ENCODE measurements at places on chromosomes 7 and 10.

DNA sequence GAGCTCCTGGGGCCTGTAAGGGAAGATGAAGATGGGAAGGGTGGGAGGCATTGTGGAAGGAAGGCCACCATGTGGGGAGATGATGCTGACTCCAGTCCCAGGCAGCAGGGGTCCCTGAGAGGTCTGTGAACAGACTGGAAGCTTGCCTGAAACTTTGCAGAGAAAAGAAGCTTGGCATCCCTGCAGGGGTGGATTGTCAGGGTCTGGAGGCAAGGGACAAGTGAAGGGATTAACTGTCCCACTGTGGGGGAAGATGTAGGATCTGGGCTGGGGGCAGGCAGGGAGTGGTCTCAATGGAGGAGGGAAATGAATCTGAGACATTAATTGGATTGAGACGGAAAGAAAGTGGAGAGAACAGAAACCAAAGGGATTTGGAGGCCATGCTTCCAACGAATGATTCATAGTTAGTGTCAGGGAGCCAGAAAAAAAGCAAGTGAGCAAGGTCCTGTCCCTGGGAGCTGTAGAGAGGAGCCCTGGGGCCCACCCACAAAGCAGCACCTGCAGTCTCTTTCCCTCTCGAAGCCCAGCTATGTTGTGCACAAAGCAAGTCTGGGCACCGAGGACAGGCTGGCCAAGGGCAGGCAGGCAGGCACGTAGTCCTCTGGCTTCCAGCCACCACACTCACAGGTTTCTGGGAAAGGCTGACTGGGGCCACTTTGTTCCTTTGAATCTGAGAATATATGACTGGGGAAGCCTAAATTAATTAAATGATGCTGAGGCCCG is 4.7 kb upstream of the SLC18A3 start:
- DNase-seq, result no peak

- peak; percentile 84 for DNase-seq
These were observed 93.4 kb downstream of the DOCK4 start for GRCh38 chr7:112112822-112113255.

- no peak for DNase-seq
These were observed 9.4 kb upstream of the NRG3 start for GRCh38 chr10:81865581-81865980.

DNA sequence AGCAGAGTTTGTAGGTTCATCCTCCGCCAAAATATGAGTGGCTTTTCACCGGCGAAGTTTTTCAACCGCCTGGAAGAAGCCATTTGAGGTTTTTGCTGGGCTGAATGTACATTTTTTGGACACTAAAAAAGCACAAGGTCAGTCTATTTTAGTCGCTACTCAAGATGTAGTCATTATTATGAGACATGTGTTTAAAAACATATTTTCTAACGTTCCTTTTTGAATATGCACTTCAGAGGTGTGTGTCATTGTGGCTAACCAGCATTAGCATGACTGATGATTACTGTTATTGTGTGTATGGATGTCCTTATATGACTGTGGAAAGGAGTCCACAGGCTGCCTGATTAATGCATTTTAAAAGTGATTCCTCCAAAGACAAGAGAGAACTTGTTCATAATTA is 605.4 kb downstream of the INHBA start:
- peak; percentile 94 for DNase-seq

DNA sequence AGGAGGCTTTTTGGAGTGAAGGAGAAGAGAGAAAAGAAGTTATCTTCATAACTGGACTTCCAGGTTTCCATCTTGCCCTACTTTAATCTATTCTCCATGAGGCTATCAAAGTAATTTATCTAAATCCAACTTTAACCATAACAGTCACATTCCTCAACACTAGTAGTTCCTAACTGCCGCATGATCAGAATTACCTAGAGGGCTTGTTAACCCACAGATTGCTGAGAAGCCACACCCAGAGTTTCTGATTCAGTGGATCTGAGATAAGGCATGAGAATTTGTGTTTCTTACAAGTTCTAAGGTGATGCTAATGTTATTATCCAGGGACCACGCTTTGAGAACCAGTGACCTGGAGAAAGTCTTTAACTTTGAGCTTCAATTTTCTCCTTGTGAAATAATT is 8.3 kb upstream of the COL1A2 start:
- no peak for DNase-seq

DNA sequence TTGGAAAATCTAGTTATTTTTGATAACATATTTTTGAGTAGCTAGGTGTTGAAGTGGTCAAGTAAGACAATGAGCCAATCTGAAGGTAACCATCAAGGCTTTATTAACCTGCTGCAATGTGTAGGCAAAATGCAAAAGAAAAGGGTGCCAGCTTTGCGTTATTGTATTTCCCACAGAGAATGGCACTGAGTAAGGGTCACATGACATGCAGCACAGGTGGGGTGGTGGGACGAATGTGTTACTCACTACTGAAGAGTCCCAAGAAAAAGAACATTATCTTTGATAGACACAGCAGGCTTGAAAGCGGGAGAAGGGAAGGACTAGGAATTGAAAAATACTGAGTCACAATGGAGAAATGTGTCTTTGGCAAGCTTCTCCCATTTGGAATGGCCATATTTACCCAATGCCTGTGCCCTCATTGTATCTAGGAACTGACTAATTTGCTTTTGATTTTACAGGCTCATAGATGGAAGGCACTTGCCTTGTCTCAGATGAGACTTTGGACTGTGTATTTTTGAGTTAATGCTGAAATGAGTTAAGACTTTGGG is 898.6 kb upstream of the POT1 start:
- no peak for DNase-seq

GRCh38 chr7:80721883-80722615 is 83.6 kb downstream of the CD36 start:
- peak; percentile 93 for DNase-seq

- no peak for DNase-seq
These were observed 429.1 kb downstream of the RPS24 start for GRCh38 chr10:78462726-78463228.

GRCh38 chr10:118827053-118827452 is 72.3 kb upstream of the CACUL1 start:
- no peak for DNase-seq

DNA sequence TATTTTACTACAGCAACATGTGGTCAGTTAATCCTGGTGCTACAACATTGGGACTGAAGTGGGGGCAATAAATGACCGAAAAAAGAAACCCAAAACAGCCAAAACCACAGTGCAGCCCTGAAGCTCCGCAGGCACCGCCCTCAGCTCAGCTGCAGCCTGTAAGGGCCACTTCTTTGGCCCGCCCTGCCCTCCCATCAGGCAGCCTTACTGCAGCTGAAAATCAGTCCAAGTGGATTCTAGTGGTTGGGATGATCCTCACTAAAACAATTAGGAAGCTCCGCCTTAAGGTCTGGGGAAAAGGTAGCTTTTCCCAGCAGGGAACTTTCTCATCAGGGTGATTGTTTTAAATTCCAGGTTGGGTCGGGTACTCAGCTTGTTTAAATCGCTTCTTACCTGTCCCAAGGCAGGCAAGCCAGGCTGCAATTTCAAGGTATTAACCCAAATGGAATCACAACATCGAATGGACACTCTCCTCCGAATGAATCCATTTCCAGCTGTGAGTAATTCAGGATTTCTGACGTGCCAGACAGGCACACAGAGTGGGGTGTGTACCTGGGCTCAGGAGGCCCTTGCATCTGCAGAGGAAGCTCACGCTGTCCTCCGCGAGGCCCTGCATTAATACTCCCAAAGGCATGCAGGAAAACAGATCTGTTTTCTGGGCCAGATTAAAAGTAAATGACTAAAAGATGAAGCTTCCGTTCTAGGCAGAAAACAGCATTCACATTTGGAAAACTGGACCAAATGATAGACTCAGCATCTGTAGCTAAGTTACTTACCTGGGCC is 104.3 kb downstream of the CREB5 start:
- no peak for DNase-seq

- no peak for DNase-seq
These were observed 203.2 kb downstream of the ARHGAP12 start for GRCh38 chr10:31725436-31725835.

GRCh38 chr10:6588082-6588481 is 8.0 kb upstream of the PRKCQ start:
- no peak for DNase-seq

- DNase-seq, result peak; percentile 49
These were observed 328.4 kb upstream of the GNAI1 start for GRCh38 chr7:79806161-79806734.

DNA sequence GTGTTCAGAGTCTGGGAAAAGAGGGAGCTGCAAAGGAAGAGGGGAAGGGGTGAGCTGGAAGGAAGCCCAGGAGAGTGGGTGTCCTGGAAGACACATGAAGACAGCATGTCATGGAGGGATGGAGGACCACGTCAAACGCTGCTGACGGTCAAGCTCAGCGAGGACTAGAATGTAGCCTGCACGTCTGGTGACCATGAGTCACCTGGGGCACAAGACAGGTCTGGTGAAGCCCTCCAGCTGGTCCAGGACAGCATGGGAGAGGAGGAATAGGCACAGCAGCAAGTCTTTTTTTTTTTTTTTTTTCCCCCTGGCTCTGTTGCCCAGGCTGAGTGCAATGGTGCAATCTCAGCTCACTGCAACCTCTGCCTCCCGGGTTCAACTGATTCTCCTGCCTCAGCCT is 19.6 kb upstream of the AMZ1 start:
- peak; percentile 37 for DNase-seq

- DNase-seq, result no peak
These were observed at the start of gene MMRN2 for GRCh38 chr10:86957471-86958115. TSS of gene MMRN2 (minus strand) at chr10:86957615. CDS start at chr10:86957541, 74 bp downstream.

- DNase-seq, result no peak
These were observed 19.6 kb downstream of the SRI start for GRCh38 chr7:88200261-88200660.

GRCh38 chr7:106839511-106839910 is 25.6 kb upstream of the PIK3CG start:
- DNase-seq, result no peak

DNA sequence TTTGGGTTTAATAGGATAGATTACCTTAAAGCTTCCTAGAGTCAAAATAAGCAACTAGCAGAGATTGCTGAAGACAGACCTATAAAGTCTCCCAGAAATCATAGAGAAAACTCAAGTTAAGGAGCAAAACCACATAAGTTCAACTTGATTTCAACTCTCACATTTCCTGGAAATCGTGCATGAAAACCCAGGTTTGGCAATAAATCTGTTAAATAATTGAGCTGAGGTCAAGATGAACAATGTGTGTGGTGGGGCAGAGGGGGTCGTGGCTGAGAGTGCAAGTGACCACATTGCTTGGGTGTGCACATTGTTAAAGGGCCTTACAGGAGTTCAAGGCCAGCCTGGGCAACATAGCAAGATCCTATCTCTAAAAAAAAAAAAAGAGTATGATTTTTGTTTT is 636.5 kb downstream of the GALNT17 start:
- DNase-seq, result no peak

- no peak for DNase-seq
These were observed 584.0 kb upstream of the GHITM start for GRCh38 chr10:83555264-83555663.

All from LHCN-M2 (cell line).